ENCODE measurements at places on chromosomes 7 and 10. TPM values are rescaled to one million over a fixed set of nuclear protein-coding genes. Genes with fewer than 3 reads are reported as not detected.
A peak's percentile ranks its signal among the peaks of the same experiment; 100 is the strongest.

GRCh38 chr10:34702093-34702937 lies 112.8 kb downstream of the PARD3 start:
- DNase-seq = no peak

The NUTM2B gene
- 0.88 TPM for total RNA-seq

GRCh38 chr7:133275446-133276095 lies 22.7 kb downstream of the EXOC4 start:
- no peak for DNase-seq

GRCh38 chr10:127872011-127872761 lies 20.6 kb downstream of the CLRN3 start:
- DNase-seq = peak; percentile 61

- no peak for DNase-seq
These were observed 23.2 kb downstream of the TPK1 start for GRCh38 chr7:144812379-144813283.

The CCDC146 gene
- total RNA-seq = 6.8 TPM

DNA sequence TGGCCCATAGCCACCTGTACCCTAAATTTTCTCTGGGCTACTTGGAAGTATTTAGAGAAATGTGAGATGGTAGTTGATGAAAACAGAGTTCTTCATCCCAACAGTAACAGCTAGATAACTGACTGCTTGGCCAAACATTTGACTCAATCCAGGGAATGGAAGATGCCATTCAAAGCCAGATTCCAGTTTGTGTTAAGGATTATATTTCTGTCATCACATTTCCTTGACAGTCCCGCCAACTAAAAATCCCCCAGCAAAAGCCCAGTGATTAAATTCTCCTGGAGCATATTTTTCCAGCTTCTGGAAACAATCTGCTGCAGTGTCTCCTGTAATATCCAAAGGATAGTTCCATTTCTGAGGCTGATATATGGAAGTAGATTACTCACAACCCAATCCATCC lies 45.4 kb upstream of the PTN start:
- DNase-seq = no peak

DNA sequence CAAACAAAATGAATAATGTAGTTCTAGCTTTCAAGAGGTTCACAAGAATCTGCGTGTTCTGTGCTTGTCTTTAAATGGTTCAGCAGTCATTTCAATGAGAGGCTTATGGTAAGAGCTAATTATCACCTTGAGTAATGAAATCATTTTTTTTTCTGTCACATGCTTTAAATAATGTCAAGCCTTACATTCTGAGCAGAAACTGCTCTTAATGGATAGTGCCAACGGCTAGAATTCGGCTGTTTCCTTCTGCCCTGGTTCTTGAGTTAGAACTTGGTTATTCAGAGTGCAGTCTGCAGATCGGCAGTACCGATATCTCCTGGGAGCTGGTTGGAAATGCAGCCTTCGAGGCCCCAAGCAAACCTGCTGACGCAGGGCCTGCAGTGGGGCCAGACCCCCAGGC lies 316.2 kb downstream of the CAMK1D start:
- DNase-seq = no peak

DNA sequence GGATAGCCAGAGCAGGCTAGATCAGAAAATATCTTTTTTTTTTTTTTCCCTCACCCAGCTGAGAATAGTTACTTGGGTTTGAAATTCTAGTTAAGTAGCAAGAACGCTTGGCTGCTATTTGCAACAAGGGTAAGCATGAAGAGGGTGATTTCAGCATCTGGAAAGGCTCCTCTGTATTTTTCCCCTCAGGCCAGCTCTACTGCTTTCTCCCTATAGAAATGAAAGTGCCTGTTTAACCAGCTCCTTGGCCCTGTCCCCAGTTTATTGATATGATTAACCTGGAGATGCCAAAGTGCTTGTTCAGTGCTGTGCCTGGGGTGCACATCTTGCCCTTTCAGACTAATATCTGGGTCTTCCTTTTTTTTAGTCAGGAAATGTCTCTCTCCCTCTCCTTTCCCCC lies 37.1 kb downstream of the AP3M1 start:
- no peak for DNase-seq

DNA sequence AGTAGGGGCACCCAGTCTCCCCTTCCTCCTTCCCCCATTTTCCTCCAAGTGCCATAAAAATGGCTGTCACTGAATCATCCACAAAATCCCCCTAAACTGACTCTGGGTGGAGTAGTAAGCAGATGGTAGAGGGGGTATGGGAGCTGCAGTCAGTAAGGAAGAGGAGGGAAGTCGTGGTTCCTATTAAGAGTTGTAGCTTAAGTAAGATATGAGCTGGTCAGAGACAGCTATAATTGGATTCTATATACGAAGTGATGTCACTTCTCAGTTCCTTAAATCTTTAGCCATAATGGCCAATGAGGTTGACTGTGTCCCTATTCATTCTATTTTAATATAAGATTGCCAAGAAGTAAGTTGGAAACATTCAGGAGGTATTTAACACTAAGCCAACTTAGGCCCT lies 131.7 kb downstream of the SLC16A9 start:
- DNase-seq = no peak

GRCh38 chr7:94562525-94562924 lies 52.9 kb downstream of the CASD1 start:
- no peak for DNase-seq

- no peak for DNase-seq
These were observed 110.2 kb downstream of the ELAPOR2 start for GRCh38 chr7:86949052-86949778.

DNA sequence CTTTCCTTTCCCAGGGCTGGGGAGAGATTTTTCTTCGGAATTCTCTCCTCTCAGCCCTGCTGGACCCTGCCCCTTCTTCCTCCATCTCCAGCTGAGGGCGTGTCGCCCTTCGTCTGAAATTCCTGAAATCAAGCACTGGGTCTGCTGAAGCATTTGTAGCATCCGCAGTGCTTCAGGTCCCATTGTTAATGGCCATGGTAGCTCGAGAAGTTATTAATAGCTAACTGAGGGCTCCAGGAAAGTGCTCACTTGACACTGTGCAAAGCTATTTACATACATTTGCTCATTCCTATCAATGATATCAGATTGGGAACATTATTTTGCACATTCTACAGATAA lies 515 bp downstream of the FAM149B1 start:
- no peak for DNase-seq

DNA sequence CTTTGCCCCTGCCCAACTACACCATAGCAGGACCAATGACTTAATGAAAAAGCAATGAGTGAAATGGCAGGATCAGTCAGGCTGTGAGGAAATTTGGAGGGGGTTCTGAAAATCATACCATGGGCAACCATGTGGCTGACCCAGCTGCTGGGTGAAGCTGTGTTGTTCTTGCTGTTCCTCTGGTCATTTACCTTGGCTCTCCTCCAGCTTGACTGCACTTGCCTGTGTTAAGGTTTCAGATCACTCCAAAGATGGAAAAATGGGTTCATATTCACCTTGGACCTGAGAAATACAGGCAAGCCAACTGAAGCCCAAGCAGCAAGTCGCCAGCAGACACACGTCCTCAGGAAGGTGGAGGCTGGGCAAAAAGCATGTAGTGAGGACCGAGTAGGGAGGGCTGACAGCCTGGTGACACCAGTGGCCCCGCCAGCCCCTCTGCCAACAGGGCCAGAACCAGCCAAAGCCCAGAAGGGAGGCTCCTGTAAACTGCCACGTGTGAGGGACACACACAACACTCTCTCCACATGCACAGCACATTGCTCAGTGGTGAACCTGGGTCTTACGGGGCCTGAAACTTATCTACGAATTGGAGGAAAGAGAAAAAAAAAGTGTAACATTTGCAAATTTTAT lies 40.1 kb downstream of the PARP12 start:
- no peak for DNase-seq

DNA sequence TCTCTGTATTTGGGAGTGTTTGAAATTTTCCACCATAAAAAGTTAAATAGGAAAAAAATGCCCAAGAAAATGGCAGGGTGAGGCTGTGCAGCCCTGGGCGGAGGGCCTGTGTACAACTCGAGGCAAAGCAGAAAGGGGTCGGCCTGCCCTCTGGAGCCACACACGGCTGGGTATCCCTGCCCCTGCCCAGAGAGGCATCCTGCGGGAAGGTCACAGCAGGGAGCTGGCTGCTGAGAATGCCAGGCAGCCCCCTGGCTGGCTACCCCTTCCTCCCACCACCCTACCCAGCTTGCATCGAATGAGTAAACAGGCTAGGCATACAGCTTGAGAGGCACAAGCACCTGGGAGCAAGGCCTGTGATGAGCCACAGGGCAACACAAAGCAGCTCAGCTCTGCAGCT lies 46.1 kb downstream of the CAMK2B start:
- peak; percentile 7 for DNase-seq

The CTTNBP2 gene
- 7.0 TPM for total RNA-seq

DNA sequence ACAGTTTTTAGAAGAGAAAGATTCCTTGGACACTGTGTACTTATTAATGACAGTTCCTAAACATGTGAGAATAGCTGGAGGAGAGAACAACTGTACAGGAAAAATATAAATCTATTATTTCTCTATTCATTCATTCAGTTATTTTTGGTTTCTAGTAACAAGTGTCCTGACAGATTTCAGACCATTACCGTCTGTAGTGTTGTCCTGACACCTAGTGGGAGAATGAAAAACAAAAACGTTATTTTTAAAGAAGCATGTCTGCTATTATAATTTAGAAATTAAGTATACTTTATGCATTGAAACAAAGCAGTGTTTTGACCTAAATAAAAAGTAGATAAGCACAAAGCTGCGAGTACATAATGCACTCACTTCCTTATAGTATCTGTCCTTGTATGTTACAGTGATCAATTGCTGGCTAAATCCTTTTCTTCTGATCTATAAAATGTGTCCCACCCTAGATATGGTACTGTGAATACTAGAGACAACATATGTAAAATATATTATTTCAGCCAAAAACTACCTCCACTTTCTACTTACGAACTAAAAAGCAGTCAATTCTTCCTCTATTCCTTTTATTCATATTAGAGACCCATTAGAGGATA lies 575.6 kb downstream of the ARL4A start:
- DNase-seq = no peak

GRCh38 chr7:52154382-52154781 lies 837.8 kb upstream of the COBL start:
- no peak for DNase-seq

DNA sequence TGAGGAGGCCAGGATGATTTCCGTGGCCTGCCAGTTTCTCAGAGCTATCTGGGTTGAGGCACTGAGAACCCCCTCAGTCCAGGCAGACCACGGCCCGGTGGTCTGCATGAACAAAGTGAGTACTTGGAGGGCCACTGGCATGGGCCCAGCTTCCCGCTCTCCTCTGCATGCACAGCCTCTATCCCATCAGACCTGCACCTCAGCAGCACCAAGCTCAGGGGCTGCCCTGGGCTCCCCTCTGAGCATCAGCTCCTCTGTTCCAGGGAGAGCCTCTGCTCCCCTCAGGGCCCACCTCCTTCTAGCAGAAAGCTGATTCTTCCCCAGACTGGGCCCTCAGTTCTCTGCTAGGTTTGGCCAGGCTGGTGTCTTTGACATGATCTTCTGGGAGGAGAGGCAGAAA lies 469.9 kb downstream of the DNAJB6 start:
- DNase-seq = no peak

The FAM25A gene
- not detected for total RNA-seq

DNA sequence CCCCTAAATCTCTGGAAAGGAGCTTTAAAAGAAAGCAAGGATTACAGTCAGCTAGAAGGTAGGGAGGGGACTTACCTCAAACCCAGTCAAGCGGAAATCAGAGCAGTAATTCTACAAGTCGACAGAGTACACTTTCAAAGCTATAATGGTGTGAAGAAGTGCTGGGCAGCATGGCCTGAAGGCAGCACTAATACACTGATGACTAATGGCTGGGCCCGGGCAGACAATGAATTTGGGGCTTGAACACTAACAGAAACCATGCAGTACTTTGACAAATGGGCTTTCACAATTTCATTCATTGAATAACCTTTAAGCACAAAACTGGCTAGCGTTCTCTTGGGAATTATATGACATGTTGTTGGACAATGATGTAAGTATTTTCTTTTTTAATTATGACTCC lies 4.7 kb downstream of the GLI3 start:
- DNase-seq = no peak

DNA sequence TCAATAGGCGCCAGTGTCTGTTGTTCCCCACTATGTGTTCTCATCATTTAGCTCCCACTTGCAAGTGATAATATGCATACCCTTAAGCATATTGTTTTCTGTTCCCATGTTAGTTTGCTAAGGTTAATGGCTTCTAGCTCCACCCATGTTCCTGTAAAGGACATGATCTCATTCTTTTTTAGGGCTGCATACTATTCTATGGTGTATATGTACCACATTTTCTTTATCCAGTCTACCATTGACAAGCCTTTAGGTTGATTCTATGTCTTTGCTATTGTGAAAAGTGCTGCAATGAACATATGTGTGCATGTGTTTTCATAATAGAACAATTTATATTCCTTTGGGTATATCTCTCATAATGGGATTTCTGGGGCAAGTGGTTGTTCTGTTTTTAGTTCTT lies 77.8 kb upstream of the PLXDC2 start:
- DNase-seq = no peak

DNA sequence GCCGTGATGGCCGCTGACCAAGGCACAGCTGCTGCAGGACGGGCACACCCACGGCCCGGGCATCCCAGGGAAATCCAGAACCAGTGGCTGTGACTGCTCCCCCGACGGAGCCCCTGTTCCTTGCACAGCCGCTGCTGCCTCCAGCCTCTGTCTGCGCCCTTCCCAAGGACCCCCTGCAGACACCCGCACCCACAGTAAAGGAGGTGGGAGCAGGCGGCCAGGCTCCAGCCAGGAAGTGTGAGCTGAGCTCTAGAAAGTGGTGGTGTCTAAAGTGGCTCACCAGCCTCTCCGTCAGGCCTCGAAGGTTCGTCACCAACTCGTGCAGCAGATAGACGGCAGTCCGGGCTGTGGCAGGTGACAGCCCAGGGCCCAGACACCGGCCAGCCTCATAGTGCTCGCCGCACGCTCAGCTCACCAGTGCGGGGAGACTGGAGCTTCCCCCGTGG lies 306.7 kb downstream of the DNAJB6 start:
- no peak for DNase-seq

- no peak for DNase-seq
These were observed 12.4 kb upstream of the PLEKHA1 start for GRCh38 chr10:122362031-122362592.

The SPDYE16 gene
- 0.34 TPM for total RNA-seq

The NAT16 gene
- not detected for total RNA-seq

The ACBD7 gene
- total RNA-seq = 0.21 TPM

GRCh38 chr10:61943674-61944378 lies 42.3 kb downstream of the ARID5B start:
- no peak for DNase-seq

The FOXI2 gene
- total RNA-seq = not detected

GRCh38 chr10:80770239-80770638 lies 232.5 kb downstream of the SH2D4B start:
- DNase-seq = no peak

All from left cardiac atrium (tissue), 4 donors.